Cardiac septum (tissue), 1 donor: ENCODE measurements at places on chromosomes 5 and 9. TPM values are rescaled to one million over a fixed set of nuclear protein-coding genes. Genes with fewer than 3 reads are reported as not detected.

The NAIP gene
- total RNA-seq, result 9.2 TPM

The ALDH1A1 gene
- total RNA-seq, result 6.2 TPM

The TRIP13 gene
- total RNA-seq, result 0.57 TPM

The AGXT2 gene
- not detected for total RNA-seq

The SV2C gene
- 0.67 TPM for total RNA-seq

The SPATA31E1 gene
- not detected for total RNA-seq

The FOXD4L5 gene
- total RNA-seq, result 0.11 TPM

The GFI1B gene
- total RNA-seq, result not detected

The TAS2R1 gene
- total RNA-seq, result not detected

The ENG gene
- total RNA-seq, result 244 TPM

The SPOCK1 gene
- 43.4 TPM for total RNA-seq

The CCNB1 gene
- total RNA-seq, result 2.1 TPM

The DRD1 gene
- total RNA-seq, result 0.05 TPM

The KCNV2 gene
- not detected for total RNA-seq

The MRPS2 gene
- total RNA-seq, result 37.2 TPM

The SLC36A1 gene
- 3.3 TPM for total RNA-seq

The LVRN gene
- 0.27 TPM for total RNA-seq

The FBXW5 gene
- total RNA-seq, result 162 TPM

The SMIM27 gene
- 15.7 TPM for total RNA-seq

The CXCL14 gene
- 1.2 TPM for total RNA-seq

The ZNF879 gene
- 3.9 TPM for total RNA-seq

The SMIM33 gene
- total RNA-seq, result not detected

The PCDHB3 gene
- total RNA-seq, result 1.4 TPM

The ZNF608 gene
- 18.8 TPM for total RNA-seq

The GLRA1 gene
- not detected for total RNA-seq

The F2RL2 gene
- total RNA-seq, result 3.4 TPM

The ARL10 gene
- 11.4 TPM for total RNA-seq

The PDCD1LG2 gene
- total RNA-seq, result 0.48 TPM

The FAM81B gene
- total RNA-seq, result not detected

The HTR4 gene
- 0.70 TPM for total RNA-seq

The ATP10B gene
- total RNA-seq, result not detected

The CSF1R gene
- total RNA-seq, result 11.9 TPM

The IRGM gene
- total RNA-seq, result not detected

The ZDHHC21 gene
- total RNA-seq, result 8.6 TPM

The SPINK13 gene
- total RNA-seq, result not detected

The NEK6 gene
- total RNA-seq, result 11.6 TPM

The SNAPC4 gene
- total RNA-seq, result 3.9 TPM

The ERAP2 gene
- total RNA-seq, result 4.8 TPM

The RANBP17 gene
- 9.9 TPM for total RNA-seq

The CYSRT1 gene
- not detected for total RNA-seq

The TXNDC8 gene
- total RNA-seq, result not detected

The TNC gene
- 26.4 TPM for total RNA-seq

The IFNA2 gene
- total RNA-seq, result not detected

The INPP5E gene
- total RNA-seq, result 14.2 TPM

The C5orf22 gene
- 24.2 TPM for total RNA-seq

The BTNL9 gene
- 25.2 TPM for total RNA-seq

The TMEM174 gene
- not detected for total RNA-seq

The PRR16 gene
- total RNA-seq, result 18.1 TPM

The PCDHB8 gene
- 2.3 TPM for total RNA-seq

The ADGRD2 gene
- total RNA-seq, result not detected

The IFNB1 gene
- not detected for total RNA-seq

The FGF18 gene
- total RNA-seq, result 22.4 TPM

The CSNK1G3 gene
- 28.0 TPM for total RNA-seq

The RPL35 gene
- 610 TPM for total RNA-seq

The QRFP gene
- not detected for total RNA-seq

The SHISAL2B gene
- total RNA-seq, result not detected

The OR4F3 gene
- not detected for total RNA-seq

The PCDHGB4 gene
- total RNA-seq, result 12.5 TPM

The BAG1 gene
- 150 TPM for total RNA-seq

The CCL27 gene
- total RNA-seq, result not detected
